ENCODE measurements at places on chromosomes 4 and X. TPM values are rescaled to one million over a fixed set of nuclear protein-coding genes. Genes with fewer than 3 reads are reported as not detected.

ITGB1BP2 gene
- 2.1 TPM for total RNA-seq

CXorf65 gene
- not detected for total RNA-seq

DNA sequence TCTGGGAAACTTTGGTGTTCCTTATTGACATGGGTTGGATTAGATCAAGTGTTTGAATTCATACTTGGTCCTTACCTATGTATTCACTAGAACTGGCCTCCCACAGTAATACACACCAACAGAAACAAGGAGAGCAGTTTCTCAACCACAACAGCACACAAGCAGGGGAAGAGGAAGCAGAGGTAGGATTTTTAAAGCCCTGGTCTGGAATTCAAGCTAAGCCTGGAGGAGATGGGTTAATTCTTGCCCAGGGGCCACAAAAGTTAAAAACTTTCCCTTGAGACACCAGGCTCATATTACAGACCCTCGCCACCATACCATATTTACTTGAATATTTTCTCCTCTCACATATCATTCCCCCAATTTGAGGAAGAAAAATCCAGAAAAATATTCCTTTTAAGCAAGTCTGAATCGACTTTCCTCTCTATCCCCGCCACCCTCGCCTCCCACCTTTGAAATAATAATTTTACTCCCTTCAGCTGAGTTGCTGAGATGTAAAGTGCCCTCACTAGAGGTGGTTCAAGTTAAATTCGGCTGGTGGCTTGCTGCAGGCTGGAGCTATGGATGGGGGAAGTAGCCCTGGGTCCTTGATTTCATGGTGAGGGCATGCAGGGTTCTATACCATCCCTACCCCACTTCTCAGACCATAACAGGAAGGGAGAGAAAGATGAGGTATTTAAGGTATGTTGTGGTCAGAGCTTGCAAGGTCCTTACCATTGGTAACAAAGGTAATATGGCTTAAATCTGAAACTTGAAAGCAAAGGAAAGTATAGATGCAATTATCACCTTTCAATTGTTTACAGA lies 440.2 kb downstream of the INPP4B start:
- no peak for DNase-seq

PGAM4 gene
- total RNA-seq, result not detected

DNA sequence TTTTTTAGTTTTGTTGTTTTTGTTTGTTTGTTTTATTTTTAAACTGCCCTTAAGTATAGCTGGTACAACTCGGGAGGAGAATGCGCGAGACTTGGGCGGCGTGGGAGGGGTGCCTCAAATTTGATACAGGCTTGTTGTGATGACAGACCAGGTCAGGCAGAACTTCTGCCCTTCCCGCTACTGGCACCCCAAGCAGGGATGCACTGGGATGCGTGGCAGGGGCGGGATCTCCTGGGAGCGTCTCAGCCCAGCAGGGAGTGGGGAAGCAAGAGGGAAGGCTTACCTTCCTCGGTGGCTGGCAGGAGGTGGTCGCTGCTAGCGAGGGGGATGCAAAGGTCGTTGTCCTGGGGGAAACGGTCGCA lies 851 bp downstream of the SFRP2 start:
- no peak for DNase-seq

DNA sequence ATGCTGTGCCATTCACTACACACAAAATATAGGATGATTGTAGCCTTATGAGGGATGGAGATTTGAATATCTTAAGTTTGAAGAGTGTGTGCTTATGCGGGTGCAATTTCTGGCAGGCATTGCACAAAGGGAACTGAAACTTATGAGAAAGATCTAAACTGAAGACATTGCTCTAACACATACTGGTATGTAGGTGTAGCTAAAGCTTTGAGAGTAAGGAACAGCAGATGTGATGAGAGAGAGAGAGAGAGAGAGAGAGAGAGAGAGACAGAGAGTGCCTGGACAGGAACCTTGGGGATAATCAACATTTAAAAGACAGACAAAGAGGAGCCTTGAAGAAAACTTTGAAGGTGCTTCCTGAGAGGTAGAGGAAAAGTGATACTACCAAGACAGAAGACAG lies 379.7 kb downstream of the SPRY1 start:
- DNase-seq, result no peak

- DNase-seq, result no peak
Measured at GRCh38 chrX:17654116-17654515, 83.2 kb upstream of the SCML1 start.

HSD17B13 gene
- total RNA-seq, result not detected

- no peak for DNase-seq
Measured at GRCh38 chrX:39972340-39972739, 125.4 kb downstream of the BCOR start.

DNA sequence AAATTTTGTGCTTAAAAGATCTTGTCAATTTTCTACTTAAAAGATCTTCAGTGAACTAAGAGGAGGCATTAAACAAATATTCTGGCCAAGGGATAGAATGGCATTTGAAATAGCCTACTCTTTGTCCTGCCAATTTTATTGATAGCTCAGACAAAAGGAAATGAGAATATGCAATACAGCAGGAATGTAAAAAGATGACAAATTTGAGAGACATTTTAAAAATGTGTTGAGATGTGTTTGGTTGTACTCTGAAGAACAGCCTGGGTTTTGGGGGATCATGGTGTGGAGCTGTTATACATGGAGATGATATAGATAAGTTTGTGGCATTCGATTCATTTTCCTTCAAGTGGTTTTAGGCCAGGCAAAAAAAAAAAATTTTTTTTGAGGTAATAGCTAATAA lies 11.6 kb upstream of the MAD2L1 start:
- DNase-seq, result no peak

GRCh38 chr4:164442180-164442579 lies 311.8 kb upstream of the SMIM31 start:
- no peak for DNase-seq

CABS1 gene
- total RNA-seq, result not detected

DNA sequence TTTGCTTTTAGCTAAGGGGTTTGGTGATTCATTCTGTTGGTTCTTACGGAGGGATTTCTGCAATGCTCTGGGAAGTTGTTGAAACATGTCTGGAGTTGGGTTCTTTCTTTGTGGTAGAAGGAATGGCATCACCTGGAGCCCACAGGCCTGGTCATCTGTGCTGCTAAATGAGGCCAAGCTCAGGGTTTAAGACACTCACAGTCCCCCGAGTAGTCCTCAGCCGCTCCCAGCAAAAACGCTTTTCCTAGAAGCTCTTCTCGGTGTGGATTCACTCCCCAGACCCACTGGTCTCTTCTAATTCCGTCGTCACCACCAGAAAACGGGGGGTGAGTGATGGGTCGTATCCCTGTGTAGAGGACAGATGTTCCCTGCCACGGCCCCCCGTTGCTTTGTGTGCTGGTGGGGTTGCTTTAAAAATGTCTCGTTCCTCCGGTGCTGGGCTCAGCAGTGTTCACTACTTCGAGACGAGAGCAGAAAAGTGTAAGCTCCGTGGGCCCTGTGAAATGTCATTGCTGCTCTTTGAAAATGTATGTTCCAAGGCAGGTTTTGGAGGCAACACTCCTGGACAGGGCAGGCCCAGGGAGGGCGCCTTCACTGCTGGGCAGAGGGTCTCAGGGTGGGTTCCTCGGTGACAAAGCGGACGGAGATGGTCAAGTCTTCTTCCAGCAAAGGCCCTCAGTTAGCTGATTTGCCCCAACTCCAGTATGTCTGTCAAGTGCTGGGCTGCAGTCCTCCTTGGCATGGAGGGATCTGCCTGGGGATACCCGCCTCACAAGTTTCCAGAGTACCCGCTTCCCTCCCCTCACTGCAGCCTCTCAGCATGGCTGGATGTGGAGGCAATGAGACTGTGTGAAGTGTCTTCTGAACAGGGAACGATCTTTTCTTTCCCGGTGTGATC lies 37.3 kb downstream of the PSAPL1 start:
- no peak for DNase-seq

DNA sequence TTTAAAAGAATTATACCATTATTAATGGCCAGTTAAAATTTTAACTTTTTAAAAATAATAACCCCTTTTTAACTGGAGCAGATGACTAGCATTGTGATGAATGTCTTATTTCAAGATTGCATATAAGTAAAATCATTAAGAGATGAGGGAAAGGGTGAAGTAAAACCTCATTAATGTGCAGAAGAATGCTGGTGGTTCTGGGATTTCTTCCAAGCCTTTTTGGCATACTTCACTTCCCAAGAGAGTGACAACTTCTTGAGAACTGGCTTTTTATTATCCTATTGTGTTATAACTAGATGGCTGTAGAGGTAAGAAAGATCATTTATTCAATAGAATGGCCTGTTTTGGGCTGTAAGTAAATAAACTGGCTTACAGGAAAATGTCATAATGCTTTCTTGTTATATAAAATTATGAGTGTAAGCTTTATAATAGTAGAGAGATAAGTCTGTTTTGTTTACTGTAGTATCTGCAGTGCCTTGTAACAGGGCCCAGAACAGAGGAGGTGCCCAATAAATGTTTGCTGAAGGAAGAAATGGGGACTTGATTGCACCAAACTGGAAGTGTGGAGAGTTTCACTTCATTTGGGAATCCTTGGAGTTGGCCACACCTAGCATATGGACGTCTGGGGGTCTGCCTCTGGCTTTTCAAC lies 242.9 kb upstream of the PITX2 start:
- DNase-seq, result no peak

GRCh38 chr4:183936574-183937345 lies 31.7 kb downstream of the STOX2 start:
- DNase-seq, result no peak

UGT2A3 gene
- total RNA-seq, result not detected

PPP4R3C gene
- not detected for total RNA-seq

- no peak for DNase-seq
Measured at GRCh38 chr4:128455480-128455879, 167.9 kb upstream of the PGRMC2 start.

DNA sequence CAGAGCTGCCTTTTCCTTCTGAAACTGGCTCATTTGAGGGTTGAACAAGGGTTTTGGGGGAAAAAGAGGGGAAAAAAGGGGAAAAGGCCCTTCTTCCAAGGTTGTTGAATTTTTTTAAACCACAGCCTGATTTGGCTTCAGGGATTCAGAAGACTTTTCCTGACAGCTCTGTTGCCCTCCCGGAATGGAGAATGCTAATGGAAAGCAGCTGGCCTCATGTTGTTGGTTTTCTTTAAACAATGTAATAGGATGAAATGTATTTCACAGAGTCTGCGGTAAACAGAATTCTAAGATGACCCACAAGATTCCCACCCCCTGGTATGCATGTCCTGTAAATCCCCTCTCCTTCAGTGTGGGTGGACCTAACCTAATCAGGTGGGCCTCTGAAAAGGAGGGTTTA lies 3.3 kb upstream of the KIAA1210 start:
- no peak for DNase-seq

PF4V1 gene
- not detected for total RNA-seq

- no peak for DNase-seq
Measured at GRCh38 chr4:164536814-164537213, 217.1 kb upstream of the SMIM31 start.

F11 gene
- total RNA-seq, result not detected

GRCh38 chr4:146193628-146194027 lies 18.1 kb downstream of the LSM6 start:
- DNase-seq, result no peak

GYPE gene
- 0.29 TPM for total RNA-seq

DNA sequence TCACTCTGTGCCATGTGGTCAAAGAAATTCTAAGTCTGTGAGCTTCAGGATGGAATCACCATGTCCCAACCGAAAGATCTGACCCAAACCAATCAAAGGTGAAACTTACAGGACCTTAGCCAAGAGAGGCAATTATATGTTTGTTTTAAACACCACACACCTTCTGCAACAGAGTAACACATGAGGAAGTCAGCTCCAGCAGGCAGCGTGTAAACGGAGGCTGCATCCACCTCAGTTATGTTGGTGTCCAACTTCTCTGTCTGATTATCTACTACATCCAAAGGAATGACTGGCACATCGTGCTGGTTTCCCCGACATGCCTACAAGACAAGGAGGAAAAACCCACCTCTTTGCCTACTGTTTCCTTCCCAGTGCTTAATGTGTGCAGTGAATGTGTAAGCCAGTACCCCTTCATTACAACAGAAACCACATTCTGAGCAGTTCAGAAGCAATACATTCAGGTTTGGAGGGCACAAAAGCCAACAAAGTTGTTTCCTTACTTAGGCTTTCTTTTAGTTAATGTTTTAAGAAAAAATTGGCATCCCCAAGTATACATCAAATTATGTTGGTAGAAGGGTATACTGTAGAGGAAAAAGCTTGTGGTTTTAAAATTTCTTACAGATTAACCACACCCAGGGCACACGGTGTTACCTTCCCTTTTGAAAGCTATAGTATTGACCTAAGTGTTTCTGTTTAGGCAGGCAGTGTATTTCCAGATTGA lies 12.4 kb downstream of the CASP6 start:
- no peak for DNase-seq

- no peak for DNase-seq
Measured at GRCh38 chrX:10208953-10209352, 52.2 kb downstream of the CLCN4 start.
